ENCODE measurements at places on chromosomes 5 and 9.
A peak's percentile ranks its signal among the peaks of the same experiment; 100 is the strongest.

DNA sequence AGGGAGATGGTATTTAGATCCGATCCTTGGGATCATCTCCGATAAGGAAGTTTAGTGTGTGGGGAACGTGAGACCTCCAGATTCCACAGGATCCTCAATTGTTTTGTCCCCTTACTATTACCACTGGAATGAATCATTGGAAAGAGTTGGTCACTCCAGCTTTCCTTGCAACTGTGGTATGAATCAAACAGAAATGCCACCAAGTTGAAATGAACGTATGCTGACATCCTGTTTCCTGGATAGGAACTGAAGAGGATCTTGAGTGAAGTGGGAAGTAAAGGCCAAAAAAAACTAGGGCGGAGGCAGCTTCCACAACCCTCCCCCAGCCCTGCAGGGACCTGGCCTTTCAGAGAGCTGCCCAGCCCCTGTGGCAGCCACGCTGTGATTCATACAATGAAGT lies 23.9 kb downstream of the IRX1 start:
- no peak for DNase-seq

DNA sequence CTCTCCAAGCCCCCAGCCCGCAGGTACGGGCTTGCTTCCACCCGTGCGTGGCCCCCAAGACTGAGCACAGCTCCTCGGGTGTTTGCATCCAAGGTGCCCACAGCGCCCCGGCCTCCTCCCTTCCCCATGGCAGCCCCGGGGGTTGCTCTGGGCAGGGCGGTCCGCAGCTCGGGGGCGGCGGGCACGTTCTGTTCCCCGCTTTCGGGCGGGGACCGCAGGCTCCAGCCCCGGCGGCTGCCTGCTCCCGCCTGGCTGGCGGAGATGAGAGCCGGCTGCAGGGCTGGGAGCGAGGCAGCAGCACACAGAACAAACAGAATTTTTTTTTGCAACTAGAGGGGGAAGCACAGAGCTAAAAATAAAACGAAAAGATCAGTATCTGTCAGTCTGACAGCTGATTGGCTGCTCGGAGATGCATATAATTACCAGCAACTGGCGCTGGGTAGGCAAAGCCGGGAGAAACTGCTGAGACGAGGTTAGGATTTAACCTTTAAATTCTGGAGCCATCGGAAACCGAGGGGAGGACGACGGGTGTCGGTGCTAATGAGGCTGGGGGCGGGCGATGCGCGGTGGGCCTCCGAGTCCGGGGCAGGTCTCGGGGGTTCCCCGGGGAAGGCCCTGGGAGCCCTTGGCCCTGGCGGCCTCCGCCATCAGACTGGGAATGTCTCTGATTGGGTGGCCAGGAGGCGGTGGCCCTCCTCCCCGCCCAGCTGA lies 142.7 kb upstream of the IER5L start:
- DNase-seq, result peak; percentile 46

DNA sequence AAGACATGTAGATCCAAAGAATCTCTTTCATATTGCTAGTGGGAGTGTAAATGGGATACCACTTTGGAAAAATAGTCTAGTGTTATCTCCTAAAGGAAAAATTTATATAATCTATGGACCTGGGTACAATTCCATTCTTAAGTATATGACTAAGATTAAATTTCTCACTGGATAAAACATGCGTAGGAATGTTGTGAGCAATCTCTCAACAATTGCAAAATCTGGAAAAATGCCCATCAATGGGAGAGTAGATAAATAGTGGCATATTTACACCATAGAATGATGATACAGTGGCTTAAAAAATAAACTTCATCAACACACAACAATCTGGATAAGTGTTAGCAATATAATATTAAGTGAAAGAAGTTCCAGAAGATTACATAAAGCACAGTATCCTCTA lies 469.5 kb downstream of the MAN2A1 start:
- DNase-seq, result no peak

- no peak for DNase-seq
These were observed 1696.5 kb downstream of the MAT2B start for GRCh38 chr5:165201771-165202518.

DNA sequence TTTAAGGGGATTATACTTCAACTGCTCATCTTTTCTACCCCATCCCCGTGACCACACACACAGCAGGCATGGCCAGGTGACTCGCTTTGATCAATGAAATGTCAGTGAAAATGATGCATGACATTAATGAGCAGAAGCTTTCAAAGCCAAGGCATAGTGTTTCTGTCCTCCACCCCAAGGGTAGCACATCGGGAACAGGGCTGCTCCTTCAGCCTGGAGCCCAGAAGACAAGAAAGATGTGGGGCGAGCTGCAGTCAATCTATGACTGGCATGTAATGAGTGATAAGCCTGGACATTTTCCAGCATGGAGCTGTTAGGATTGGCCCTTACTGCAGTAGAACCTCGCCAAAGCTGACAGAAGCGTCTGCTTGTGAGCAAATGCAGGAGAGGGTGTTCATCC lies 122.6 kb upstream of the IRX2 start:
- DNase-seq, result no peak

- no peak for DNase-seq
These were observed 472.8 kb downstream of the PSAT1 start for GRCh38 chr9:78769690-78770089.

DNA sequence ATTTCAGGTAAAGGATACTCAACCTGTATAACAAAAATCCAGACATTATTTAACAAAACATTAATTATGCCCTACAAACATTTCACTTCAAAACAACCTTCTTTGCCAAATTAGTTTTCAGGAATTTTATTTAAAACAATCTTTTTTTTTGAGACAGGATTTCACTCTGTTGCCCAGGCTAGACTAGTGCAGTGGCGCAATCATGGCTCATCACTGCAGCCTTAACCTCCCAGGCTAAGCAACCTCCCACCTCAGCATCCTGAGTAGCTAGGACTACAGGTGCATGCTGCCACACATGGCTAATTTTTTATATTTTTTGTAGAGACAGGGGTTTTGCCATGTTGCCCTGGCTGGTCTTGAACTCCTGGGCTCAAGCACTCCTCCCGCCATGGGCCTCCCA lies 3.9 kb downstream of the FNIP1 start:
- no peak for DNase-seq

DNA sequence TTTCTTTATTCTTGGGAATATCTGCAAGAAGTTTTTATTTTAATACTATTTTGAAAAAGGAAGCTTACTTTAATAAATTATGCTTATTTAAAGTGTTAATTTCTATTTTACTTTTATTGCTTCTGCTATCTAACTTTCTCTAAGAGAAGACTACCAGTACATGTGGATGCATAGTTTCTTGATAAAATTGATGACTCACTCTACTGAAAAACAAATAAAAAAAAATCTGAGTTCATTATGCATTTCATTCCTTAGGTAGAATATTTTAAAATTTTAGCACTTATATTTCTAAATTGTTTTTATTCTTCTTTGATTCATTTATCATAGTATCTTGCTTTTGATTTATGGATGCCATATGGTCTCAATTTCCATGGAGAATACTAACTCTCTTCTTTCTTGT lies 217.9 kb downstream of the TAF11L14 start:
- DNase-seq, result no peak

DNA sequence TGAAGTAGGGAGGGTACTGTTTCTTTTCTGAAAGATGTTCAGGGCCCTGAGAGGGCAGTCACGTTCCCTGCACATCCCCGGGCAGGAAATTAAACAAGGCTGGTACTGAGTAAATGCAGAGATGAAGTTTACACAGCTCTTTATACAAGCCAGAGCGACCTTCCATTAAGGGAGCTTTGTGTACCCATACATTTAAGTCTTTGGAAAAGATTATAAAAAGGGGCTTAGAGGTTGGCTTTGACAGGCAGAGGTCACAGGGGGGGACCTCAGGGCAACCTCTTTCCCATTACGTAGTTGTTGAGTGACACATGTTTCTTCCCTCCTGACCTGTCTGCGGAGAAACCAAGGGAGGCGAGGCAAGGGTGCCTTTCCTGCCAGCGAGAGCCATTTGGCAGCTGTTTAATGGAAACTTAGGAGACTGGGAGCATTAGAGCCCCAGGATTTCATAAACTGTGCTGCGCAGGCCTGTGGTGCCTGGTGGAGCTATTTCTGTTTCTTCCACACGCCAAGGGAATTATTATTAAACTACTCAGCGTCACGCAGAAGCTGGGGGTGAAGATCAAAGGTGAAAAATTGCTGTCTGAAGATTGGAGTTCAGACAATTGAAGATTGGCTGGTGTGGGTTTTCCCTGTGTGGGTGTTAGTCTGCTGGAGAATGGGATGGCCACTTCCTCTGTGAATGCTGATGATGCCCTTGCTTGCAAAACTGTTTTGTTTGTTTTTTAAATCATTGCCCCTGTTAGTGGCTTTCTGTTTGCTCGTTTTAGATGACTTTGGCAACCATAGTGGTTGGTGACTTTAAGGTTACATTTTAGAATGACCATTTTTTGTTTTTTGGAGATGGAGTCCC lies 3.2 kb upstream of the SMIM32 start:
- no peak for DNase-seq

DNA sequence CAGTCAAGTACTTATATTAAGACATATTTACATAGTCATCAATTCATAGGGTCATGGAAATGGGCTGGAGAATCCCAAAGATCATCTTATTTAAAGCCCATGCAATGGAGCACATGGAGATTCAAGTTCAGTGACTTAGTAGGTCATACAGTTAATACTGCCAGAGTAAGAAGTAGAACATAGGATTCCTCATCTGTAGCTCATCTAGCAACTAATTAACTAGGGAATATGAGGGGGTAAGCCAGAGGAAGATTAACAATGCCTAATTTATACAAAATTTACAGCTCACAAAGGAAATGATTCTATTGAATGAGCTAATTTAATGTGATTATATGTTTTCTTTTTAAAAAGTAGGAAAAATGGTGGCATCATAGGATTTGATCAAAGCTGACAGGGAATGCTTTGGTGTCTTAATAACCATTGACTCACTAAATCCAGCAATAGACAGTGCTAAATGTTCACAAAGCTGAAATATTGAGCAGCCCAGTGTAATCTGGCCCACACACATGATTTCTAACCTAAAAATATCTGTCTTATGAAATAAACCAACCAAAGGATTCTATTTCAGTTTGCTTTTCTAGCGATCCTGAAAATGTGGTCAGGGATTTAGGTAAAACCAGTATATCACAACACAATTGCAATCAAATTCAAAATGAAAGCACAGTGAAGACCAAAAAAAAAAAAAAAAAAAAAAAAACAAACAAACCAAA lies 53.3 kb downstream of the PRDM6 start:
- no peak for DNase-seq

DNA sequence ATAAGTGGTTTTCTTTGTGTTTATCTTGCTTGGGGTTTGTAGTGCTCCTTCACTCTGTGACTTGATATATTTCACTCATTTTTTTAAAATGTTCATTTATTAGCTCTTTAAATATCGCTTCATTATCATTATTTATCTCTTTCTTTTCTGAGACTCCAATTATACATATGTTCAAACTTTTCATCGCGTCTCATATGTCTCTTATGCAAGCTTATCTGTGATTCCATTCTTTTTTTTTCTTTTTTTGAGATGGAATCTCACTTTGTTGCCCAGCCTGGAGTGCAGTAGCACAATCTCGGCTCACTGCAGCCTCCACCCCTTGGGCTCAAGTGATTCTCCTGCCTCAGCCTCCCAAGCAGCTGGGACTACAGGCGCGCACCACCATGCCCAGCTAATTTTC lies 73.9 kb upstream of the GABRP start:
- DNase-seq, result no peak

DNA sequence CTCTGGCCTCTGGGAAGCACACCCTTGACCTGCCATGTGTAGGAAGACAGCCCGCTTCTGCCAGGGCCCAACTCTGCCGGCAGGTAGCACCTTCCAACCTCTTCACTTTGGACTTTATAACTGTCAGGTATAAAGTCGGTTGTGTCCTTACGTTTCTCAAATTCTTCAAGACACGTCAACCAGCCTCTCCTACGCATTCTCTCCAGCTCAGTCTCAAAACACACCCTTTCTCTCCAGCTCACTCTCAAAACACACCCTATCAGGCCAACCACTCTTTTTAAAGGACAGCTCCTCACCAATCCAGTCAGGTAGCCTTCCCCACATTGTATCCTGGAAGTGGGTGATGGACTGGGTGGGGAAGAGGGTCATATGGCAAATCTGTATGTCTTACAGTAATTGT lies 13.5 kb downstream of the FXN start:
- DNase-seq, result no peak

- no peak for DNase-seq
These were observed 8.3 kb downstream of the NFIL3 start for GRCh38 chr9:91415290-91415689.

DNA sequence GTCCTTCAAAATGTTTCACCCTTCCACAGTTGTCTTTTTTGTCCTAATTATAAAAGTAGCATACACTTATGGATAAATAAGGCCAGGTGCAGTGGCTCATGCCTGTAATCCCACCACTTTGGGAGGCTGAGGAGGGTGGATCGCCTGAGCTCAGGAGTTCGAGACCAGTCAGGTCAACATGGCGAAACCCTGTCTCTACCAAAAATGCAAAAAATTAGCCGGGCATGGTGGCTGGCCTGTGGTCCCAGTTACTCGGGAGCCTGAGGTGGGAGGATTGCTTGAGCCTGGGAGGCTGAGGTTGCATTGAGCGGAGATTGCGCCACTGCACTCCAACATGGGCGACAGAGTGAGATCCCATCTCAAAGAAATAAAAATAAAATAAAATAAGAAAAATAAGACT lies 1.6 kb downstream of the C5orf52 start:
- DNase-seq, result no peak

- no peak for DNase-seq
These were observed 248.7 kb downstream of the NR3C1 start for GRCh38 chr5:143154510-143155370.

DNA sequence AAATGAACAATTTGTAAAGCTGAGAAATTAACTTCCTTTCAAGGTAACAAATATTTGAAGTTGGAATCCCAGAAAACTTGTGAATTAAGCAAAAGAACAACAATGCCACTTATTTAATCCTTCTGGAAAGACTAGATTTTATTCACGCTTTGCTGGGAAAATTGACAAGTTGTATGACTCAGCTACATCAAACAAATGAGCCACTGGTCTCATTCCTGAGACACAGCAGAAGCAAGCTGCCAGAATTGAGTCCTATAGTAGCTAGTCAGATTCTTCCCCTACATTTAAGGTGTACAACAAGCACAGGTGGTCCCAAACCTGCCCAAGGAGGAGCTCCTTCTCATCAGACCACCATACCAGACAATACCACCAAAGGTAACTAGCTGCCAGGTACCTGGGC lies 280.7 kb downstream of the SPOCK1 start:
- no peak for DNase-seq

DNA sequence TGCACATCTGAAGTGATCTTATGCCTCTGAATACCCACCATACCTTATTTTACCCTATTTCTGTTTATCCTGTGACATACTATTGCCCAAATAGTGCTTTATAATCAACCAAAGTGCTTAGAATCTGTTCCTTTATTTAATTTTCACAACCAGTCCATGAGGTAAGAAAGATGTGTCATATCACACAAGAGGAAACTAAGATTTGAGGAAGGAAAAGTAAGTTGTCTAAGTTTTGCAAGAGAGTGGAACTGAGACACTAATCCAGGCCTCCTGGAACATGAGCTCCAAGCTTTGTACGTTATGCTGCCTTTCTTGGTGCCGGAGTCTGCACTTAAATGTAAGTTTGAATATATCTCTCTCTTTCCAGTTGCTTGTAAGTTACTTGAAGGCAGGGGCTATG lies 17.2 kb downstream of the KDM3B start:
- DNase-seq, result no peak

All from GM12892 (cell line).